Heart right ventricle (tissue), 16 donors: ENCODE measurements at places on chromosomes 11 and 22. TPM values are rescaled to one million over a fixed set of nuclear protein-coding genes. Genes with fewer than 3 reads are reported as not detected.

DNA sequence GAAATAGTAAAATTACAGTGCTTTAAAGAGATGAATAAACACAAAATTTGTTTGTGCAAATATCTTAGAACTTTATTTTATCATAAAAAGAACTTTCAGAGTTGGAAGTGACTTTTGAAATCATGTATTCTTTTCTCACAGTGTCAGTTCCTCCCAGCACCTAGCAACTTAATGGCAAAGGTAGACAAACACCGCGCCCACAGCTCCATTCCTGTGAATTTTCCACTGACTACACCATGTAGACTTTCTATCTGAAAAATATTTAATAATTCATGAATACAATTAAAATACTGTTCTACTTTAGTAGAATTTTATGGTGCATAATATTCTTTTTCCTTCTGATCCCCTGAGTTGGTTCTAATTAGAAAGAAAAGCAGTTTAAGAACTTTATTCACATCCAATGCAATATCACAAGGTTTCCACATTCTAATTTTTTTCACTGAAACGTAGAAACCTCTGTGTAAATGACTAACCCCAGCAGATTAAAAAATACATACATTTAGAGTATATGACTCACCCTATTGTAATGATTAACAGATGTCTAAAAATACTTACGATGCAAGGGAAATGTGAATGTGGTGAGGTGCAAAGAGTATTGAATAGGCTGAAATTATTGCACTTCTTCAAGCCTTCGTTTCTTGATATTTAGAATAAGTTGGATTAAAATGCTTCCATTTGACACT is 218.2 kb upstream of the CCDC179 start:
- DNase-seq = no peak

DNA sequence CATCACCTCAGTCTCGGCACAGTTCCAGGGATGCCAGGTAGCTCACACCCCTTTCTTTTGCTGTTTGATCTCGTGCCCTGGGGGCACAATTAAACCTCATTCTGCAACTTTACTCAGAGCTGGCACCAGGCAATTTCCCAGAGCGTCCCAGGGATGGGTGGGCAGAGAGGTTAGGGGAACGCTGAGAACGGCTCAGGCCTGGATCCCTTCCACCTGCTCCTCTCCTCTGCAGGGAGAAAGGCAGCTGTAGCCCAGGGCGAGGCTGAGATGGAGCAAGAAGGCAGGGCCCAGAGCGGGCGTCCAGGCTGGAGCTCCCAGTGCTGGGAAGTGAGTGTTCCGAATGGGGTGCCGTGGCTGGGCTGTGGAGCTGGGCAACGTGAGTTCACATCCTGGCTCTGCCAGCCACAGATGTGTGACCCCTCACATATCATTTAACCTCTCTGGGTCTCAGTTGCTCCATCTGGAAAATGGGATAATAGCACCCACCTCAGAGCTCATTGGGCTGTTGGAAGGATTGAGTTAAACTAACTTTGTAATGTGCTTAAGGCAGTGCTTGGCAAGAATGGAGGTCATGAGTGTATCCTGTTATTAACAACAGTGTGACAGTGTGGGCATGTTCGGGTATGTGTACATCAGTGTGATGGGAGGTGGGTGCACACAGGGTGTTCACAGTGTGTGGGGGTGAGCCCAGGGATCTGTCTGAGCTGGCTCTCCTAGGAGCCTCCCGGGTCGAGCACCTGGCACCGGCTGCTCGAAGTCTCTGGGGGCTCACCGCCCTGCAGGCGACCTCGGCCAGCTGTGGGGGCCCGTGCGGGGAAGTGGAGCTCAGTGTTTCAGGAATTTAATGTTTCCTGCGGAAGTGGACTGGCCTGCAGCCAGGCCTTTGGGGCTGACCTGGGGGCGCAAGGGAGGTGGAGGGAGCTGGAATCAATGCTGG is 15.5 kb downstream of the OTUB1 start:
- DNase-seq = no peak

DNA sequence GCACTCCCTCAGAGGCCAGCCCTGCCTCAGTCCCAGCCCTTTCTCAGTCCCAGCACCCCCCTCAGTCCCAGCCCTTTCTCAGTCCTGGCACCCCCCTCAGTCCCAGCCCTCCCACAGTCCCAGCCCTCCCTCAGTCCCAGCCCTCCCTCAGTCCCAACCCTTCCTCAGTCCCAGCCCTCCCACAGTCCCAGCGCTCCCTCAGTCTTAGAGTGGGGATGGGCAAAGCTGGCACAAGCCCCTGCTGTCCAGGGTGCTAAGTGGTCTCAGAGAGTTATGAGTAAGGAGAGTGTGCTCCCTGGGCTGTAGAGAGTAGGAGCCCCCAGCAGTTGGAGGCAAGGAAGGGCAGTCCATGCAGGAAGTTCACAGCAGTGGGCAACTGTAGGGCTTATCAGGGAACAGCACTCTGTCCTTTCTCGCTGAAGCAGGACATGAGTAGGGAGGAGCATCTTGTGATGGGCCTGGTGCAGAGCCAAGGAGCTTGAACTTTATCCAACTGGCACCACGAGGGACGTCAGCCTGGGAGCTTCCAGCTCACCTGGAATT is 51.4 kb upstream of the CRYBB3 start:
- peak; percentile 28 for DNase-seq

DNA sequence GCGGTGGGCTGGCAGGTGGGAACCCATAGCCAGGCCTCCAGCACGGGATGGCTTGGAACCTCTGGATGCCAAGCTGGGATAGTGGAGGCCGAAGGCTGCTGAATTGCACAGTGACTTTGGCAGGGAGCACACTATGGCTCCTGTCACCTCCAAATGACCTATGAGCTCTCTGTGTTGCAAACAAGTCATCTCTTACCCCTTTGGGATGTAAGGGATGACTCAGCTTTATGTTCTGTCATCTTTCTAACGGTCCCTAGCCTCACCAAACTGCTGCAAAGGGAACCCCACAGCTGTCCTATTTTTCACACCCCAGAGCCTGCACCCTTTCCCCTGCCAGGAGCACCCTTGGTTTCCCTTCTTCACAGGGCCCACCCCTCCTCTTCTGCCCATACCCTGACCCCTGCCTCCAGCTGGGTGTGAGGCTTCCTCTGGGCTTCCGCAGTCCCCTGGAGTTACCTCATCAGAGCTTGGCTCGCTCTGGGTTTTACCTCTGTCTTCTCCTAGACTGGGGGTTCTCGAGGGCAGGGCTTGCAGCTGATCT is 2.7 kb upstream of the SCUBE1 start:
- DNase-seq = no peak

DNA sequence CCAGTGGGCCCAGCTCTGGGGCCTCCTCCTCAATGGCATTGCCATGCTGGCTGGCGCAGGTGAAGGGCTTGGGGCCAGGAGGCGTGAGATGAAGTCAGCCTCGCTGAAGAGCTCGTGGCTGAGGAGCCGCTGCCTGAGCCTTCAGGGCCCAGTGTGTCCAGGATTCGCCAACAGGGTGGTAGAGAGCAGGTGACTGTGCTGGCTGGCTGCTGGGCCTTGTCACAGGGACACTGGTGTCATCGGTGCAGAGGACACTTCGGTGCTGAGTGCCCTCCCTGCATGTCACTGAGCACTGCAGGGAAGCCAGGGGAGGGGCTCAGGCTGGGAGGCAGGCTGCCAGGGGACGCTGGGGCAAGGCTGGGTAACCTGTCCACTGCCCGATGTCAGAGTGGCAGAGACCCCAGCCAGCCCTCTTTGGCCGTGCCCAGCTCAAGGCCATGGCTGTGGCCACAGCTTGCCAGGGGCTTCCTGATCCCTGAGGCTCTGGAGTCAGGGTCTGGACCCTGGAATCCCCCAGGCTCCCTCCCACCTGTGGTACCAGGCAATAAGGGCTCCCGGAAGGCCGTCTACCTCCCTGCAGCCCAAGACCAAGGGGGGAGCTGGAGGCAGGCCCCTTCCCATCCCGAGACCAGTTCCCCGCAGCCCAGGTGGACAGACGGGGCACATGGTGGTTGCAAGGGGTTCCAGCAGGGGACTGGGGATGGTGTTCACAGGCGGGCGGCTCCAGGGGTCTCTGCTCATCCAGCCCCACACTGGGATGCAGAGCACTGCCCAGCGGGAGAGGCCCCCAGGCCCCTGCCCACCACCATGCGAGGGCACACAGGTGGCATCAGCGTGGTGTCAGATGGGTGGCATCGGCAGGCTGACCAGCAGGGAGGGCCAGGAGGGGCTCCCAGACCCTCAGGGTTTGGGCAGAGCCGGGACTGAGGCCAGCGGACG is 63.9 kb downstream of the ARFGAP3 start:
- DNase-seq = peak; percentile 63

The SLC22A8 gene
- not detected for total RNA-seq

The MIOX gene
- total RNA-seq = not detected

GRCh38 chr11:20854215-20854955 is 185.0 kb downstream of the NELL1 start:
- no peak for DNase-seq
